ENCODE measurements at places on chromosomes 7 and 10. TPM values are rescaled to one million over a fixed set of nuclear protein-coding genes. Genes with fewer than 3 reads are reported as not detected.

CDNF gene
- 0.85 TPM for total RNA-seq

INPP5F gene
- 12.3 TPM for total RNA-seq

LOXL4 gene
- total RNA-seq: not detected

SHH gene
- total RNA-seq: not detected

COL17A1 gene
- total RNA-seq: not detected

H2BK1 gene
- total RNA-seq: not detected

GIMAP8 gene
- 35.9 TPM for total RNA-seq

PIK3CG gene
- total RNA-seq: 42.9 TPM

GATAD1 gene
- total RNA-seq: 13.8 TPM

TUBAL3 gene
- not detected for total RNA-seq

LMTK2 gene
- 12.8 TPM for total RNA-seq

OR9A2 gene
- not detected for total RNA-seq

FGL2 gene
- 1.1 TPM for total RNA-seq

NACAD gene
- not detected for total RNA-seq

ORC5 gene
- total RNA-seq: 20.6 TPM

IGF2BP3 gene
- total RNA-seq: 1.2 TPM

AVPI1 gene
- 0.58 TPM for total RNA-seq

PLPP4 gene
- not detected for total RNA-seq

SRPK2 gene
- total RNA-seq: 48.5 TPM

SOSTDC1 gene
- total RNA-seq: not detected

TCAF2 gene
- total RNA-seq: 22.2 TPM

SFTPD gene
- total RNA-seq: not detected

MAGI2 gene
- 0.10 TPM for total RNA-seq

TFR2 gene
- total RNA-seq: 7.3 TPM

SLK gene
- 32.4 TPM for total RNA-seq

KIFBP gene
- 13.8 TPM for total RNA-seq

DPCD gene
- 2.9 TPM for total RNA-seq

SORCS3 gene
- total RNA-seq: 0.17 TPM

MEOX2 gene
- not detected for total RNA-seq

MRPL43 gene
- total RNA-seq: 55.9 TPM

CDC14C gene
- not detected for total RNA-seq

WNT16 gene
- total RNA-seq: not detected

STEAP2 gene
- total RNA-seq: not detected
